ENCODE measurements at places on chromosomes 7 and 10. TPM values are rescaled to one million over a fixed set of nuclear protein-coding genes. Genes with fewer than 3 reads are reported as not detected.

DNA sequence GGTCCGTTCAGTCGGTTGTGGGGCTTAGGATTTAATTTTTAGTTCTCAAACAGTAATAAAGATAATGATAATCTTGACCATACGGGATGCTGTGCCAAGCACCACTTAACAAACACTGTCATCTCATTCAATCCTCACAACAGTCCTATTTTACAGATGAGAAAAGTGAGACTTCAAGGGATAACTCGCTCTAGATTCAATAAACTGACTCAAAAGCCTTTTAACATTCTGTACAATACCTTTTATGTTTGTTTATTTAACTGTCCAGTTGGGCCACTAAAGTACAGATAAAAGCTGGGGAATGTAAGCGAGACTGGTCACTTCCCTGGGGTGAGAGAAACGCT lies 437 bp upstream of the CFAP69 start:
- DNase-seq = no peak

GRCh38 chr10:132659206-132660091 lies 121.9 kb downstream of the INPP5A start:
- peak; percentile 56 for DNase-seq

- no peak for DNase-seq
Observed at GRCh38 chr10:133381036-133381435, 2.0 kb downstream of the PAOX start.

- DNase-seq = no peak
Observed at GRCh38 chr10:75009426-75009825, 102.0 kb upstream of the SAMD8 start.

- DNase-seq = no peak
Observed at GRCh38 chr7:133923974-133924373, 203.2 kb upstream of the LRGUK start.

DNA sequence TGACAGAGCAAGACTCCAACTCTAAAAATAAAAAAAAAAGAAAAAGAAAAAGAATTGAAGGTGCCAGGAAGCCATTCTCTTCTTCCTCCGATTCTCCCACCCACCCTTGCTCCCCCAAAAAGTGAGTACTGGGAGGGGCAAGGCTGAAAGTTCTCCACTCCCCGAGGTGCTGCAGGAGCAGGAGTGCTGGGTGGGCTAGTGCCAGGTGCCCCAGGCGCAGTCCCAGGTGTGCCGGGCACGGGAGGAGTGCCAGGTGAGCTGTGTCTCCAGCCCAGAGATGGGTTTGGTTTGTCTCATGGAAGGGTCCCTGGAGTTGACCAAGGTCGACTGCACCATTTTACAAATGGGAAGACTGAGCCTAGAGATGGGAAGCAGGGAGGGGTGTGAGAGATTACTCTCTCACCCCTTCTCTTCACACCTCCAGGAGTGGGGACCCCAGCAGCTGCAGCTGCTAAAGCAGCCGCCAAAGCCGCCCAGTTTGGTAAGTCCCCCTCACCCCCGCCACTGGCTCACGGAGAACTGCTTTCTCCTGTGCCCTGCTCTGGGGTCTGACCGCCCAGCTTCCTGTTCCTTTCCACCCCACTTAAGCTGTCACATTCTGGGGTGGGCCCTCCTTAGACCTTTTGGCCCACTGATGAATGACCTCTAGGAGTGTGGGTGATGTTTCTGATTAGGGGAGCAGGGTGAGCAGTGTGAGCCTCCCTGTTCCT lies 26.2 kb upstream of the LIMK1 start:
- DNase-seq = no peak

DNA sequence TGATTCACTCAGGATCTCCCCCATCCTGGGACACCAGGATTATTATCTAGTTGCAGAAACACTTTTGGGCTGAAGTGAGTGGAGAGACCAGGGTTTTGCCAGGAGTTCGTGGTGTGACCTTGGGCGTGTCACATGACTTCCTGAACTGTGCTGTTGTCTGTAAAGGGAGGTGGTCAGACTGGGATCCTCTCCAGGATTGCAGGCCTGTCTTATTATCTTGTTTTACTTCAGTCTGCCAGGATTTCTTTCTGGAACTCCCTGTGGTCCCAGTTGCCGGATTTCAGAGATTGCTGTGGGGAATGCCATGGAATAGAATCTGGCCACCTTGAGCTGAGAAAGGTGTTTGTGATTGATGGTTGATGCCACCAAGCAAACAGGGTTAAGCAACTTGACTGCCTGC lies 35.8 kb downstream of the CRCP start:
- DNase-seq = peak; percentile 79

GRCh38 chr10:125377368-125377767 lies 217.0 kb upstream of the CTBP2 start:
- DNase-seq = no peak

- no peak for DNase-seq
Observed at GRCh38 chr10:113399065-113399464, 153.8 kb upstream of the HABP2 start.

GRCh38 chr10:86287110-86287793 lies 79.3 kb downstream of the GRID1 start:
- no peak for DNase-seq

GRCh38 chr7:95921543-95921942 lies 149.2 kb downstream of the DYNC1I1 start:
- no peak for DNase-seq

- no peak for DNase-seq
Observed at GRCh38 chr7:144023171-144023827, 23.2 kb downstream of the OR6B1 start.

GRCh38 chr7:90236721-90237289 lies 8.2 kb upstream of the CFAP69 start:
- DNase-seq = no peak

GRCh38 chr10:50850578-50851230 lies 34.7 kb downstream of the A1CF start:
- DNase-seq = no peak

DNA sequence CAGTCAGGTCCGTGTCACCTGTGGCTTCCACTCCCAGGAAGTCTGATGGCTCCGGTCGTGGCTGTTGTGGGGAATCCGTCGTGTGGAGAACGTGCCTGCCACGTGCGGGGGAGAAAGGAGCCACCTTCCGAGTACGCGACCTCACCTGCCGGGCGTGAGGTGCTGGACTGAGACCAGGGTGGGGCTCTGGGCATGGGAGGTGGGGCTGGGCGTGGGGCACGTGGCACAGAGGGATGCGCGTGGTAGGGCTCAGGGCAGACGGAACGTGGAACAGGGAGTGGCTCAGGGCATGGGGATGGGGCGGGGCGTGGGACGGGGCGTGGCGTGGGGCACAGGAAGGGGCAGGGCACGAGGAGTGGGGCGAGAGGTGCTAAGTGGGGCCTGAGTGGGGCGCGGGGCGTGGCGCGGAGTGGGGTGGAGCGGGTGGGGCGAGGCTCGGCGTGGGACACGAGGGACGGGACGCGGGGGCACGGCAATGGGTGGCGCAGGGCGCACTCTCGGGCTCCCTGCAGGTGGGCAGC lies 64.8 kb downstream of the C10orf143 start:
- DNase-seq = no peak

DNA sequence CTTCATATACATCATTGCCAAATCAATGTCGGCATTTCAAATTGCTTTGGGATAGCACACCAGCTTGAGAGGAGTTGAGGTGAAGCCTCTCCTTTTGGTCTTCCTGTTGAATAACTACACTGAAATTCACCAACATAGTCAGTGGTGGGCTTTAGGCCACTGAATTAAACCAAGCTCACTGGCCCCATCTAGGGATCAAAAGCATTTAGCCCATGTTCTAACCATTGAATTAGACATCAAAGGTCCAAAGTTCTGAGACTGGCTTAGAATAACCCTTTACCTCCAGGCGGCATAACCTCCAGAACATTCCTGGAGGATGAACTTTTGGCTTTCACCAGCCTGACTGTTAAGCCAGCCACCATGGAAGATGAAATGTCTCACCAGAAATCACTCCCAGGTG lies 54.6 kb downstream of the BPGM start:
- no peak for DNase-seq

- no peak for DNase-seq
Observed at GRCh38 chr7:155303897-155304296, 6.2 kb downstream of the INSIG1 start.

Gene SLC18A3
- total RNA-seq = not detected

Gene OIT3
- total RNA-seq = 0.09 TPM

Gene DLG5
- total RNA-seq = 12.0 TPM

Gene EDRF1
- total RNA-seq = 11.7 TPM

Gene NPTX2
- 2.0 TPM for total RNA-seq

Gene NPY
- not detected for total RNA-seq

Gene SLC26A3
- total RNA-seq = not detected
